ENCODE measurements at places on chromosomes 2 and 18.
A peak's percentile ranks its signal among the peaks of the same experiment; 100 is the strongest.

- DNase-seq, result no peak
Observed at GRCh38 chr2:234156326-234156725, 105.8 kb downstream of the SPP2 start.

DNA sequence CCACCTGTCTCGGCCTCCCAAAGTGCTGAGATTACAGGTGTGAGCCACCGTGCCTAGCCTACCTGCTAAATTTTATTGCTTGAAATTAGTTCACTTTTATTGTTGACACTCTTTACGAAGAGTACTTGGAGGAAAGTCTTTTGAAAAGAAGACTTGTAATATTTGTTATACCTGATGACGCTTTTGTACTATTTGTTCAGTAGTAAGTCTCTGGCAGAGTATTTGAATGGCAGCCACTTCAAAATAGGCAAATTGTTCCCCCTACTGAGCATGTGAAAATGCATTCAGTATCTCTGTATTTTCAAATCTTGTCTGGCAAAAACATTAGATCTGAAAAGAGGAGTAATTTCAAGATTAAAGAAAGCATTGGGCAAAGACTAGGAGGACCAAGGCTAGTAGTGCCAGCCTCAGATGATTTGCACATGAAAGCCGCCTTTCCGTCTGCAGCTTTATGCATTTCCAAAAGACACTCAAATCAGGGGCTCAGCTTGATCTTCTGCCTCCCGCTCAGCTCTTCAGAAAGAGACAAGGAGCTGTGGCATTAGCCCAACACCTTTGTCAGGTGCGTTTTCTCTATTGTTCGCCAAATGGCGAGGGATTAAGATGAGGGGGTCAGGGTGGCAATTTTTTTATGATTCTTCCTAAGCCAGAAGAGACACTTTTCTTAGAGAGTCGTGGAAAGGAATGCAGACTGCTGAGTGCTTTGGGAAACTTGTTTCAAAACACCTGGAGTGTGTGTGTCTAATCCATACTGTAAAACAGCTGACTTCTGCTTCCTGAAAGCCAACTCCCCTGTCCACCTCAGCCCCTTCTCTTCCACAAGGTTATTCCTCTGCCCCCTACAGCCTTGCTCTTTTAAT, 18.8 kb upstream of the FOXI3 start:
- DNase-seq, result no peak

- no peak for DNase-seq
Observed at GRCh38 chr2:10551496-10551895, 103.4 kb upstream of the ODC1 start.

- peak; percentile 47 for DNase-seq
Observed at GRCh38 chr18:62621546-62621945, 93.8 kb upstream of the PHLPP1 start.

GRCh38 chr18:47120428-47120827, 29.9 kb downstream of the HDHD2 start:
- DNase-seq, result no peak

GRCh38 chr18:49970319-49970718, 157.0 kb upstream of the ACAA2 start:
- DNase-seq, result no peak

- no peak for DNase-seq
Observed at GRCh38 chr2:69209482-69209881, 177.5 kb downstream of the GFPT1 start.

GRCh38 chr2:37737507-37737906, 66.1 kb upstream of the CDC42EP3 start:
- DNase-seq, result no peak

DNA sequence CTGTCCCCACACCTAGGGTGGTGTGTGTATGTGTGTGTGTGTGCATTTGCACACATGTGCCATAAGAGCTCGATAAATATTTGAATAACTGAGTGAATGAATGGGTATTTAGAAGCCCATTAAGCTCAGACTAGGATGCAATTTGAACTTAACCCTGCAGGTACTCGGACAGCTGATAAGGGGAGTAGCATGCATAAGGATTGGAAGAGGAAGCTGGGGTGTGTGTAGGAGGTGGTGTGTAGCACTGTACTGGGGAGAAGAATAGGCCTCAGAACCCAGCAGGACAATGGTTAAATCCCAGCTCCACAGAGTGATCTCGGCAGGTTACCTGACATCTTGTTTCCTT, 1.8 kb upstream of the KCNF1 start:
- no peak for DNase-seq

DNA sequence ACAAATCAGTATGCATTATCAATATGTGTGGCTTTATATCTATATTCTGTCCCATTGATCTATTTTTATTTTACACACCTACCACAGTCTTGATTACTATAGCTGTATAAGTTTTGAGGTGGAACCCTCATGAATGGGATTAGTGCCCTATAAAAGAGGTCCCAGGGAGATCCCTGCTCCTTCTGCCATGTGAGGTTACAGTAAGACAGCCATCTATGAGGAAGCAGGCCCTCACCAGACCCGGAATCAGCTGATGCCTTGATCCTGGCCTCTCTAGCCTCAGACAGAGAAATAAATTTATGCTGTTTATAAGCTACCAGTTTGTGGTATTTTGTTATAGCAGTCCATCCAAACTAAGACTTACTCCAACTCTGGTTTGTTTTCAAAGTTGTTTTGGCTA, 54.9 kb downstream of the HNRNPLL start:
- DNase-seq, result no peak
